Cardiac septum (tissue), 1 donor: ENCODE measurements at places on chromosomes 5 and 9. TPM values are rescaled to one million over a fixed set of nuclear protein-coding genes. Genes with fewer than 3 reads are reported as not detected.

GRCh38 chr5:92849756-92850155 lies 731.3 kb downstream of the NR2F1-AS1 start:
- no peak for DNase-seq

- no peak for DNase-seq
Measured at GRCh38 chr5:113166852-113167366, 190.3 kb downstream of the DCP2 start.

- DNase-seq, result no peak
Measured at GRCh38 chr5:54090495-54091120, 219.8 kb downstream of the ARL15 start.

- DNase-seq, result no peak
Measured at GRCh38 chr5:8726383-8727036, 819.4 kb downstream of the SEMA5A start.

GRCh38 chr5:176415952-176416924 lies at the start of gene CLTB:
CLTB (minus strand) TSS chr5:176416539; CDS start chr5:176416363, 176 bp downstream.
- peak; percentile 97 for DNase-seq

- no peak for DNase-seq
Measured at GRCh38 chr9:136769710-136770191, 5.4 kb upstream of the LCN15 start.

DNA sequence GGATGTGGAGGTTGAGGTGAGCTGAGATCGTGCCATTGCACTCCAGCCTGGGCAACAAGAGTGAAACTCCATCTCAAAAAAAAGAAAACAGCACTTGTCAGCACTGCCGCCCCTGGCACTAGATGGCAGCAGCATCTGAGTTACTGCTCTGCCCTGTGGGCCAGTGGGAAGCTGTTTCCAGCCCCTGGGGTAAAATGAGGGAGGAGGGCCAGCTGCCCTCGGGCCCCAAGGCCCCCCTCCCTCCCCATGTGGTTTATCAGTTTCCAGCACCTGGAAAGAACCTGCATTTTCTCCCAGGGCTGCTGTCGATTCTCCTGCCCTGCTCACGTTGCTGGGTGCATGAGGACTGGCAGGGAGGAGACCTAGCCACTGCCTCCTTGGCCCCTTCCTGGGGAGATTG lies 13.2 kb upstream of the CEL start:
- DNase-seq, result no peak

Gene SYK
- 4.7 TPM for total RNA-seq

DNA sequence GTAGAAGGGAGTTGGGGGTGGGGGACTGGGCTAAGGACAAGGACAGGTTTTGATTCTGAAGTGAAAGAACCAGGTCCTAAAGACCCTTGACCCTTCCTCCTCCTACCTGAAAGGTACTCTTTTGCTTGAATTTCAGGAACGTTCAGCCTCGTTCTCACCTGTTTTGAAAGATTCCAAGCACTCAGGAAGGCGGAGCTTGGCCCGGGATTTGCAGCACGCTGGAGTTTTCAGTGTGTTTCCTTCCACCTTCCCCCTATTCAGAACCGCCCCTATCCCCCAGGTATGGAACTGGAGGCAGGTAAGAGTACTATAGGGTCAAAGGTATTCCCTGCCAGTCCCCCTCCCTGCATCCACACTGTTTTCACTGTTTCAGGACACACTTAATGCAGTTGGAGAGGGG lies 7.1 kb downstream of the EGR1 start:
- no peak for DNase-seq

Gene MLANA
- not detected for total RNA-seq

DNA sequence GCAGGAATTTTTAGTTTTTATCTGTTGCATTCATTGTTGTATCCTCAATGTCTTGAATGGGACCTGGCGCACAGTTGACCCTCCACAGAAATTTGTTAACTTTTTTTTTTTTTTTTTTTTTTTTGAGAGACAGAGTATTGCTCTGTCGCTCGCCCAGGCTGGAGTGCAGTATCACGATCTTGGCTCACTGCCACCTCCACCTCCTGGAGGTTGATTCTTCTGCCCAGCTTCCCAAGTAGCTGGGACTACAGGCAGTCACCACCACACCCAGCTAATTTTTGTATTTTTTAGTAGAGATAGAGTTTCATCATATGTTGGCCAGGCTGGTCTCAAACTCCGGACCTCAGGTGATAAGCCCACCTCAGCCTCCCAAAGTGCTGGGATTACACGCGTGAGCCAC lies 205.9 kb downstream of the ROR2 start:
- no peak for DNase-seq

GRCh38 chr5:14917719-14918118 lies 46.1 kb upstream of the ANKH start:
- DNase-seq, result no peak

- peak; percentile 91 for DNase-seq
Measured at GRCh38 chr9:137453643-137454081, 5.5 kb downstream of the NSMF start.

DNA sequence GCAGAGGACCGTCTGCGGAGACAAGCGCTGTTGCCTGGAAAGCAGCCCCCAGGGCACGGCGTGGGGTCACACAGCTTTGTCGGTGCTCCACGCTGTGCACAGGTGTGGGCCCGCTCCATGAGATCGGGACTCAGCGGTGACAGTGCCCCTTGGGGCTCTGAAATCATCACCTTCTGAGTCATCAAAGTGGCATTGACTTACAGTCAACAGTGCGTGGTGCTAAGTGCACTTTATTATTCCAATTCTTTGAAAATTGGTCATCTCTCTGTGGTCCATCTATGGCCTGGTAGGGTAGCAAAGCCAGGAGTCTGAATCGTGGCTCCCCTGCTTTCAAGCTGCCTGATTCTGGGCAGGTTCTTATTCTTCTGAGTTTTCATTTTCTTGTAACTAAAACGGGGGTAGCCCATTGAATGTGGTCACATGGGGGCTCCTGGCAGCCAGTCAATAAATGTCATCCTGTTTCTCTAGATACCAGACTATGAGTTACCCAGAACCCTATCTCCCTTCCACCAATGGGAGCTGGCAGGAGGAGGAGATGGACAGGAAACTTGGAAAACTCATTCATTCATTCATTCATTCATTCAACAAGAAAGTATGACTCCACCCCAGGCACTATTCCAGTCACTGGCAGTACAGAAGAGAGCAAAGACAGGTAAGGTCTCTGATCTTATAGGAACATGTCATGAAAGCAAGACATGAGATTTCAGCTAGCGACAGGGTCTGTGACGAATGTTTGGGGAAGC lies 20.3 kb upstream of the UNC5A start:
- no peak for DNase-seq

- DNase-seq, result no peak
Measured at GRCh38 chr9:76185432-76185831, 208.8 kb downstream of the RFK start.

GRCh38 chr5:31047621-31048020 lies 145.9 kb upstream of the CDH6 start:
- DNase-seq, result no peak

Gene SPINK6
- not detected for total RNA-seq

- no peak for DNase-seq
Measured at GRCh38 chr5:29304545-29304944, 1888.9 kb upstream of the CDH6 start.

DNA sequence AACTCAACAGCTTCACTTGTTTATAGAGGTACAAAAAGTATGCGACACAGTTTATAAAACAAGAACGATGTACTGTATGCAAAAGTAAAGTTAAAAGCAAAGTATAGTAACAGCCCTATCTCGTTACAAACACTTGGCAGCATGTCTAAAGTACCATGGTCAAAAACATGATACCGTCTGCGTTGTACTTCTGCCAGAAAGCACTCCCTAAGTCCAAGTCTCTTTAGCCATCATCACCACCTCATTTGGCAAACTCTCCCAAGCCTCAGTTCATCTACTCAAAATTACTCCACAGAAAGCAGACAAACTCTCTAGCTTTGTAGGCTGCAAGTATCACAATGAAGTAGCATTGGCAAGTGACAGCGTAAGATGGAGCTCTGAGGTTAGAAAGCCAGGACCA lies 73.4 kb downstream of the NFIB start:
- DNase-seq, result no peak

Gene ARL14EPL
- total RNA-seq, result not detected

Gene CARTPT
- not detected for total RNA-seq

DNA sequence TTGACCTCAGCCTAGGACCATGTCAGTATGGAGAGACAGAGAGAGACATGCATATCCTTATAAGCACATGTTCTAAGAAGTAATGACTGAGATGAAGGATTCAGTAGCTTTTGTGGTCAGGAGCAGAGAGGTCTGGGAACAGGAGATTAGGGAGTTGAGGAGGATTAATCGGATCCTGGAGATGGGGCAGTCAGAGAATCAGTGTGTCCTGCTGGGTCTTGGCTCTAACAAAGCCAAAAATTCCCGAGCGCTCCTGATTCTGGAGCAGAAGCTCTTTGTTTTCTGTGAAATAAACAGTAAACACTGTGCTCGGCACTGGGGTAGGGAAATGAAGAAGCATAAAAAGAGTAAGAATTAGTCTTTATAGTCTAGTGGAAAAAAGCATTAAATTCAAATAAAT lies 520.0 kb upstream of the CLINT1 start:
- DNase-seq, result no peak

DNA sequence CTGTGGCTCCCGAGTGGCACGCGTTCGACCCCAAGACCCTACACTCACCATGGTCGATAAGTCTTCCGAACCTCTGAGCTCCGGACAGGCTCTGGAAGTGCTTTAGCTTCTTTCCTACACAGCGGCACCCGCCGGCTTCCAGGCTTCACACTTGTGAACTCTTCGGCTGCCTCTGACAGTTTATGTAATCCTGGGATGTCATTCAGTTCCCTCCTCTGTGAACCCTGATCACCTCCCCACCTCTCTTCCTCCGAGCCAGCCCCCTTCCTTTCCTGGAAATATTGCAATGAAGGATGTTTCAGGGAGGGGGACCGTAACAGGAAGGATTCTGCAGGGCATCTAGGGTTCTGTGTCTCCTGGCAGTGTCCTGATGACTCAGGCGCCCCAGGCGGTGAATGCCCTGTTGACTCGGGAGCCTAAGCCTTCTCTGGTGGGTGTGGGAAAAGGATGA lies at the start of gene CD14:
TSS of gene CD14 (minus strand) at position 155 of the 451 bp plus-strand sequence. CDS start at position 51, 104 bp downstream.
- DNase-seq, result peak; percentile 83

Gene IL3
- total RNA-seq, result not detected
